ENCODE measurements at places on chromosomes 6 and 20.

DNA sequence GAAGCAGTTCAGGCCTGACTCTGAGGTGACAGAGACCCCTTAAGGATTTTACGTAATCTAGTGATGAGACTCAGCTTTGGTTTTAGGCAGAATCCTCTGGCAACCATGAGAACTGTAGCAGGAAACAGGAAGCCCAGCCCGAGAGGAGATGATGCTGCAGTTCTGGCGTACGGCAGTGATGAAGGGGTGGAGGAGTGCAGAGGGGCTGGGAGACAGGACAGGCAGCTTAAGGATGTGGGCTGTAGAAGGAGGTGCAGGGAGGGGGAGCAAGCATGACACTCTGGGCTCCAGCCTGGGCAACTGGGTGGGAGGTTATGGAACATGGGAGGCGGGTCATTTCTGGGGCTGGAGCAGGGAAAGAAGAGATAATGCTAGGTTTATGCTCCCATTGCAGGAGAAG, 67.1 kb downstream of the LRFN2 start:
- DNase-seq, result no peak

GRCh38 chr6:27250277-27251111, 3.0 kb downstream of the PRSS16 start:
- no peak for DNase-seq

DNA sequence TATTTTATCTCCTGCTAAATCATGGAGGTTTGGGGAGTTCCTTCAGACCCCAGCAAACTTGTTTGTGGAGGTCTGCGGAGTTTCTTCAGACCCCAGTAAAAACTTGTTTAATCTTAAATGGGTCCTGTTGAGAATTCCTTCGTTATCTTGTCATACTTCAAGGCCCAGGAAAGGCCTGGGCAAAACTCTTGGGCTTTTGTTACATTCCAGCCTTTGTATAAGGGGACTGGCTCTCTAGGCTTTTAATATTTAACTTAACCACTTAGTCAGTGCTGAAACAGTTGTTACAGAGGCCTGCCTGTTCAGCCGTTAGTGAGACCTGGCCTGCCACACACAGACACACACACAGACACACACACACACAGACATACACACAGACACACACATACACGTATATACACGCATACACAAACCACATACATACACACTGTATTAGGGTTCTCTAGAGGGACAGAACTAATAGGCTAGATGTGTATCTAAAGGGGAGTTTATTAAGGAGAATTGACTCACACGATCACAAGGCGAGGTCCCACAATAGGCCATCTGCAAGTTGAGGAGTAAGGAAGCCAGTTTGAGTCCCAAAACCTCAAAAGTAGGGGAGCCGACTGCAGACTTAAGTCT, 21.3 kb upstream of the CST3 start:
- DNase-seq, result no peak

GRCh38 chr6:34052071-34052825, 93.6 kb downstream of the GRM4 start:
- no peak for DNase-seq

GRCh38 chr6:133671376-133671775, 217.5 kb upstream of the TCF21 start:
- DNase-seq, result no peak

GRCh38 chr20:60011512-60012507, 53.6 kb downstream of the CDH26 start:
- no peak for DNase-seq

All from cerebellar nuclear complex (tissue), 1 donor.